NCI-H1092 (cell line): ENCODE measurements at places on chromosomes 12 and 14.
A peak's percentile ranks its signal among the peaks of the same experiment; 100 is the strongest.

DNA sequence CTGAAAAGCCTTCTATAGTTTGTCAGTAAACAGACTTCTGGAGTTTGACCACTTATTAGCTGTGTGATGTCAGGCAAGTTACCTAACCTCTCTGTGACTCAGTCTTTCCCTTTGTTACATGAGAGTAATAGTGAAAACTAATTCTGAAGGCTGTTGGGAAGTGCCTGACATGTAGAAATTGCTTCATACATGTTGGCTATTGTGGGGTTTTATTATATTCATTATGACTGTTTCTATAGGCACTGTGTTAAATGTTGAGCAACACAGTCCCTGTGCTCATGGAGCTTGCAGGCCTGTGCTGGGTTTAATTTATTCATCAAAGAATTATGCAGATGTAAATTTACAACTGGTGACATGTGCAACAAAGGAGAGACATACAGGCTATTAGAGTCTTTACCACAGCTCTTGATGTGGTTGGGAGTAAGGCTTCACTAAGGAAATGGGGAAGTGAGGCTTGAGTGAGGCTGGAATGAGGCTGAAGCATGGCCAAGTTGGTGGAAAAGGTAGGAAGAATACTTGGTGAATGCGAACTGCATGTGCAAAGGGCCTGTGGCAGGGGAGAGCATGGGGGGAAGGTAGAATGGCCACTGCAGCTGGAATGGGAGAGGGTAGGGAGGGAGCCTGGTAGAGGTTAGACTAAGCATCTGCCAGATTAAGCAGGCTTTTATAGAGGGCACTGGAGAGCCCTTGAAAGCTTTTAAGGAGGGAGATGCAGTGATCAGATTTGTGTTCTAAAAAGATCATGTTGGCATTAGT lies 236.4 kb upstream of the CRY1 start:
- DNase-seq = no peak

GRCh38 chr14:62654641-62655040 lies 390.6 kb downstream of the KCNH5 start:
- DNase-seq = no peak

GRCh38 chr12:25249931-25250738 lies 594 bp downstream of the KRAS start:
- DNase-seq = peak; percentile 3

DNA sequence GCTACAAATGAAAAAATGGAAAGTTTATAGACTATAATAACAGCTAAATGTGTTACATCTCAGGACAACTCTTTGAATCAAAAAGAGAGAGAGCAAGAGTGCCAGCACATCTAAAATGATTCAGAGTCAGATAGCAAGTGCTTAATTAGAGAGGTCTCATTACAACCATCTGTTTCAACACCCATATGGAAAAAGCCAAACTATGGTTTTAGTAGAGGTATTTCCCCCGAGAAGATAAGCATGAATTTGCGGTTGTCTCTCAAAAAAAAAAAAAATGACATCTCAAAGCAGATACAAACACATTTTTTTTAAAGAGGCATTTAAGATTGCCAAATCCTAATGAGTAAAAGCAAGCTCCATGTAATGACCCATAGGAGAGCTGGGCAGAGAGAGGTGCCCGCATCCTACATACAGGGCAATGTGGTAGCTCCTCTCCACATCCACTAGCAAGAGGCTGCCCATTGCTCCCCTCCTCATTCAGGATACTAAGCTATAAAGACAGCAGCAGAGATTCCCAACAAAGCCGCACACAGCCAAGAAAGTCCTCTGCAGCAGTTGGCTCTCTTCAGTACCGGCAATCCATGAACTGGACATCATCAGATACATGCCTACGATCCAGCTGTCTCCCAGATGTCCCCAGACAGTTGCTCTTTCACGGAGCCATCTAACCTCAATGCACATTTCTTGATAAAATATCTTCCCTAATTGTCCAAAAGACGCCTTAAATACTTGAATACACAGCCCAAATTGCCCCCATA lies 100.4 kb downstream of the EFCAB11 start:
- DNase-seq = no peak

- DNase-seq = no peak
These were observed 1.5 kb upstream of the EFS start for GRCh38 chr14:23366426-23366921.

DNA sequence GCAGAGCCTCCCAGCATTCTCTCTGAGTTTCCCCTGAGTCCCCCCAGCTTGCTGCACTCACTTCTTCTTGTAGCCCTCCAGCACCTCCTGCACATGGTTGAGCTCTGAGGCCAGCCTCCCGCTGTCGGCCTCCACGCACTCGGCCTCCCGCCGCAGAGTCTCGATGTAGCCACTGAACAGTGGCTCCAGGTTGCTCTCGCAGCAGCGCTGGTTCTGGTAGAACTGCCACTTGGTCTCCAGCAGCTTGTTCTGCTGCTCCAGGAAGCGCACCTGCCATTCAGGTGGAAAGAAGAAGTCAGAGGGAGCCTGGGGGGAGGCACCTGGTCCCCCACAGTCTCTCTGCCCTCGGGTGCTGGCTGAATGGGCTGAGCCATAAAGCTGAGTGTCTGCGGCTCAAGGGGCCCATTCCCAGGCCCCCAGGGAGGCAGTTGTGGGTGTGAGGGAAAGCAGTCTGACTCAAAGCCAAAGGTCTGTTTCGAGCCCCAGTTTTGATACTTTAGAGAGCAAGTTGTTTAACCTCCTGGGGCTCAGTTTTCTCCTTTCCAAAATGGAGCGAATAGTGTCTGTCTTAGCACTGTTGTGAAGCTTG lies 2.3 kb downstream of the KRT85 start:
- DNase-seq = no peak

GRCh38 chr12:86213012-86213411 lies 43.2 kb downstream of the MGAT4C start:
- no peak for DNase-seq

GRCh38 chr14:86604561-86604960 lies 1074.6 kb downstream of the FLRT2 start:
- DNase-seq = no peak

GRCh38 chr12:12425616-12426015 lies 68.7 kb downstream of the BORCS5 start:
- no peak for DNase-seq

- DNase-seq = no peak
These were observed 17.3 kb downstream of the TPH2 start for GRCh38 chr12:71955970-71956369.

- no peak for DNase-seq
These were observed 72.5 kb upstream of the MAX start for GRCh38 chr14:65174783-65175182.

DNA sequence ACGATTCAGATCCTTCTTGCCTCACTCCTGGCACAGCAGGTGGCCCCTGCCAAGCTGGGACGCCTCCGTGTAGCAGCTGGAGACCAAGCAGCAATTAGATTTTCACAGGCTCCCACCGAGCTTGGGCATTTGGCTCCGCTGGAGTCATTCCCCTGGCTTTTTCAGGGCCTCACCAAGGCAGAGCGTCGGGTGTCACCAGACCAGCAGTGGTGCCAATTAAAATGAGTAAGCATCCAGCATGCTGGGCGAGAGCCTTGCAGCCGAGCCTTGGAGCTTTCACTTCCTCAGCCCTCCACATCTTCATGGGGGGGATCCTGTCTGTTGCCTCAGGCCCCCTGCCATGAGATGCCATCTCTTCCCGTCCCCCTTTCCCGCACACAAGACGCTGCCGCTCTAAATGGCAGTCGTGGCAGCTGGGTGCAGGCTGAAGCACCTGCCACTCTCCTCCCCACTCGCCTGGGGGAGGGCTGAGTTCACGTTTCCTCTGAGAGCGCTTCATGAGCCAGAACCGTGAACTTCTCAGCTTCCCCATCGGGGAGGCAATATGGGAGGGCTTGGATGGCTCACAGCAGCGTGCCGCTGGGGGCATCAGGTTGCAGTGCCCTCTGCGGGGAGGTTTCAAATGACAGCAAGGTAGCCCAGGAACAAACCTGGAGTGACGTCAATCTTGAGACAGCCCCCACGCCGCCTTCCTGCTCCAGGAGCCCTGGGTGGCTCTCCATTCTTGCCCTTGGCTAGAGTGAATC lies 11.7 kb downstream of the TPCN1 start:
- peak; percentile 81 for DNase-seq

DNA sequence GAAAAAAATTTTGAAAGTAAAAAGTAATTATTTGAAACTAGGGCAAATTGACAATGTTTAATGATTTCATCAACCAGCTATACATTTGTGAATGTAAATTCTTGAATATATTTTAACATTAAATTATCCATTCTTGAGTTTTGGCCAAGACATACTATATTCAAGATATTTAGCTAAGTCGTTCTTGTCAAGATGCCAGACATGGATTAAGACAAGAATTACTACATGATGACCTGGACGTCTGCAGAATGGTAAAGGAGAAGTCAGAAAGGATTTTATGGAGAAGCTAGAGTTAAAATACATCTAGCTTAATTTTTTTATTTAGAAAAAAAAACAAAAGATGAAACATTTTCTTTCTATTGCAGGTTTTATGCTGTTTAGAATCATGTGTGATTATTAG lies 255.8 kb downstream of the TMTC2 start:
- no peak for DNase-seq

GRCh38 chr14:103721334-103722120 lies 5.9 kb downstream of the ZFYVE21 start:
- no peak for DNase-seq

GRCh38 chr12:91628656-91629055 lies 446.0 kb upstream of the DCN start:
- DNase-seq = no peak

DNA sequence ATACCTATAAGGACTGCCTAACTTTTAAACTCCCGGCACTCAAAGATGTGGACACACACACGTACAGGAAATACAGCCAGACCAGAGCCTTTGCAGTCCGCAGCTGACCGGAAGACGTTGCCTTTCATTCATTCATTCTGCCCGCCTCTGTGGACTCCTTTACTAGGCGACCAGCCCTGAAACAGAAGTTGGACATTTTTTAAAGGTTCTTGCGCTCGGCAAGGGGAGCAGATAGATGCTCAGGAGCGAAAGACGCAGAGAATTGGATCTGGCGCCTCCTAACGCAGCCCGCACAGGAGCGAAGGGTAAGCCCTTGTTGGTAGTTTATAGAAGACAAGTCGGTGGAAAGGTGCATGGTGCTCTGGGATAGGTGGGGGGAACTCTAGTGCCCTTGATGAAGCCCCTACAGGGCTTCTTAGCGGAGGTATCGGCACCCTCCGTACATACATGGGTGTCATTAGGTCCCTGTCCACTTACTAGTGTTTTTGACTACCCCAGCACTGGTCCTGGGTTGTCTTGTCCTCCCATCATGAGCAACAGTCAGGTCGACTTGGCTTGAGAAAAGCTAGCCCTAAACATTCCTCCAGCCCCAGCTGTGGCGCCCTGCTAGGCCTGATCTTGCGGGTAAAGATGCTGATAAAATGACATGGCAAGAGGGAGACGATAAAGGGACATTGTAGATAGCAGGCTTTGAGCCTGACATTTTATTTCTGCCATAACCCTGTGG lies at the start of gene KDM2B:
KDM2B (minus strand) TSS at position 65 of the 727 bp plus-strand sequence. CDS start 112 bp downstream, outside the sequence.
- no peak for DNase-seq

DNA sequence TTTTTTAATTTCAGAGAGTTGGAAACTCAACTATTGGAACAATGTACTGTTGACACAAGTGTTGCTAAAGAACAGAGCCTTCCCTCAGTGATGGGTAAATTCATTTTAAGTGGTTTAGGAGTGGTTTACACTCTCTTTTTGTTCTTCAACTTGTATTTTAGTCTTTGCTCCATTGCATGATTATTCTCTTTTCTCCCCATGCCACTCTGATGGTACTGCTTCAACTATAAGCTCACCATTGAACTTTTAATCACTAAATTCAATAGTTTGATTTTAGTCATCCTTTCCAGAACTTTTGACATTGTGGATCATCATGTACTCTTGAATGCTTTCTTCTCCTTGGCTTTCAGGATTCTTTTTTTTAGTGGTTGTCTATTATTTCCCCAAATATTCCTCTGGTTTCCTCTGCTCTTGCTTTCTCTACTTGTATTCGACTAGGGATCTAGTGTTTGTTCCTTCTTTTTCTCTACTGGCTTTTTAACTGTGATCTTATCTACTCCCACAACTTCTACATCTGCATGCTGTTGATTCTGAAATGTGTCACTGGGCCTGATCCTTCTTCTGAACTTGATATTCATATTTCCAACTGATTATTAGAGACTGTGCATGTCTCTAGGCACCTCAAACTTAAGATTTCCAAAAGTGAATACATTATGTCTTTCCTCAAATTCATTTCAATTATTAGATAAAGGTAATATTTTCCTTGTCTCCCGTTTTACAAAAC lies 15.4 kb downstream of the ACTR10 start:
- DNase-seq = no peak

GRCh38 chr12:10829994-10830393 lies 3.8 kb upstream of the TAS2R10 start:
- no peak for DNase-seq
